ENCODE measurements at places on chromosomes 2 and 18.

- DNase-seq, result no peak
Observed at GRCh38 chr2:50455351-50455939, 576.5 kb downstream of the NRXN1 start.

DNA sequence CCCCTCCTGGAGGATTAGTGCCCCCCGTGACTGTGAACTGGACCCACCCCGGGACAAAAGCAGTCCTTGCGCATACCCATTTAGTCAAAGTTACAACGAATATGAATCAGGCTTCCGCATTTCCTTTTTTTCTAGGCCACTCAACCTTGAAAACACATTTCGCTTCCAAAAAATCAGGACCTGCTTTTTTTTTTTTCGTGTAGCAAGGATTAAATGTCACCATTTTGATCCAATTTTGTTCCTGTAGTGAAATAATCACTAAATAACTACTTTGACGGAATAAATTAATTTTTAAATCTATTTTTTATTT, 464 bp upstream of the FTCDNL1 start:
- DNase-seq, result no peak

DNA sequence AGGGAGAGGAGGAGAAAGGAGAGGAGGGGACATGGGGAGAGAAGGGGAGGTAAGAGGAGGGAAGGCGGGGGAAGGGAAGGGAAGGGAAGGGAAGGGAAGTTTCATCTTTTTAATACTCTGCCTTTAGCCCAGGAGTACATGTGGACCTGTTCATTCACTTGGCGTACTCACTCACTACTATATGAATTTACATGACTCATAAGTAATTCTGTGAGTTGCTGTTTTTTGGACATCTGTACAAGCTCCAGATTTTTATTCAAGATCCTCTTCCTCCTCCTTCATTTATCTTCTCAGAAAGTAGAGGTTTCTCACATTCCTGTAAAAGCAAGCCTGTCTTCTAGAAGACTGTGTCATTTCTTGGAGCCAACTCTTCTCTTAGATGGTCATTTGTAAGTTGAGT, 84.6 kb downstream of the RDH14 start:
- DNase-seq, result no peak

- DNase-seq, result peak; percentile 18
Observed at GRCh38 chr2:529424-529823, 147.8 kb downstream of the TMEM18 start.

DNA sequence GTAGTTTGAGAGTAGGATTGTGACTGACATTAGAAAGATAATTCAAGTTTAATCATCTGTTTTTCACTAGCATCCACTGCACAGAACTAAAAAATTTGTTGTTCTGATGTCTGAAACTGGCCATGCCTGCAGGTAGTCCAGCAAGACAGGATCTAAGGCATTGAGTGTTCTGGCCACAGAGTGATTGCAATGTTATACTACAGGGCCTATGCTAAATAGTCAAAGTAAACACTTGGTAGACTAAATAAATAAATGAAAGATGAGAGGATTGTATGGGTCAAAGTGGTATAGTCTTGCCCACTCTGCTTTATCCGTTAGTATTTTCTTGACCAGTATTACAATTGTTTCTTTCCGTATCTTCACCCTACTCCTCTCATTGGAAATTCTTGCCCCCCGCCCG, 27.6 kb upstream of the FANCL start:
- no peak for DNase-seq

GRCh38 chr18:32714571-32715148, 58.2 kb downstream of the KLHL14 start:
- DNase-seq, result peak; percentile 38

DNA sequence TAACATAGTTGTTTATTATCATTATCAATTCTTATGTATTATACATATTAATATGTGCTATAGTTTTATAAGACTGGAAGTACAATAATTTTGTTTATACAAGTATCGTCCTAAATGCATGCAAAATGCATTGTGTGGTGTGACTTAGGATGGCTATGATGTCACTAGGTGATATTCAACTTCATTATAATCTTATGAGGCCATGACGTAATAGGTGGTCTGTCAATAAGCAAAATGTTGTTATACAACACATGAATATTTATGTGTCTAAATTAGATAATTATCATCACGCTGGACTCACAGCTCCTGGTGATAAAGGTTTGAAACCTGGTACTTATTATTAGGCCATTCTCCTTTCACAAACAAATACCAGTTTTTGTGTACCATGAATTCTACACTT, 104.4 kb upstream of the NYAP2 start:
- DNase-seq, result no peak

GRCh38 chr18:49193897-49194296, 243.1 kb upstream of the SMAD7 start:
- DNase-seq, result no peak

- DNase-seq, result no peak
Observed at GRCh38 chr2:129866391-129866790, 113.1 kb upstream of the RAB6C start.

DNA sequence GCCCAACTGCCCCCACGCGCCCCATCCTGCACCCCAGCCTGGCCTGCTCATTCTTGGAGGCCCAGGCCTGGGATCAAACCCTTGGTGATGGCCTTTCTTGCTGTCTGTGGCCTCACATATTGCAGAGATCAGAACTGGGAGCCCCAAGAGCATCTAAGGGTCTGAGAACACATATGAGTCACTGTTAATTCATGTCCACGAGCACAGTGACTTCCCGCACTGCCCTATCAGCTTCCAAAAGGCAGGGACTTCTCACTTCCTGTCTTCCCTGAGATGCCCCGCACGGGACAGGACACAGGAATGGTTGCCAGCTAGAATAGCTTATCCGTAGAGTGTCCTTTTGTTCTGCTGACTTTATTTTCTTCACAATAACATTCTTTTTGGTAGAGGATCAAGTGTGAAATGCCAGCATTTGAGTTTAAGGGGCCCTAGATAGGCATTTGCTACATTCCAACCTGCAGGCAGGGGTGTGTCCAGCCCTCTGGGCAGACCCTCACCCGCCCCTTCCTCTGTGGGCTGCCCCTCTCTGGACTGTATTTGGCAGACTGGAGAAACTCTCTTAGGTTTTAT, 21.1 kb upstream of the CELF4 start:
- no peak for DNase-seq

- peak; percentile 84 for DNase-seq
Observed at GRCh38 chr2:95278051-95278471, 3.8 kb downstream of the PROM2 start.

- DNase-seq, result no peak
Observed at GRCh38 chr18:9787036-9787435, 78.9 kb downstream of the RAB31 start.

GRCh38 chr2:164560181-164560792, 61.0 kb downstream of the GRB14 start:
- peak; percentile 42 for DNase-seq

- no peak for DNase-seq
Observed at GRCh38 chr2:173953047-173953424, 12.1 kb downstream of the SP3 start.

DNA sequence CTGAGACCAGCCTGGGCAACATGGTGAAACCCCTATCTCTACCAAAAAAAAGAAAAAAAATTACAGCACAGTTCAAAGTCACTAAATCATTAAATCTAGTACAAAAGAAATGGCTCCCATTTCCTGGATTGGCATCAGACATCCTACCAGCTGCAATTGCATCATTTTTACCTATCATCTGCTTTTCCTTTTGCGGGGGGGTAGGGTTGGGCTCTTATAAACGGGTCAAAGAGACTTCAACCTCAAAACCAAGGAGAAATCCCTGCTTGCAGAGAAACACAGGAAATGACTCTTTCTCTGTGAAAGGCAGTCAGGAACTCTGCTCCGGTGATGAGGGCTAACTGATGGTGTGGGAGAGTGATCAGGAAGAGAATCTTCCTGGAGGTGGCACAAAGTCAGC, 45.3 kb upstream of the RFX8 start:
- DNase-seq, result peak; percentile 36

DNA sequence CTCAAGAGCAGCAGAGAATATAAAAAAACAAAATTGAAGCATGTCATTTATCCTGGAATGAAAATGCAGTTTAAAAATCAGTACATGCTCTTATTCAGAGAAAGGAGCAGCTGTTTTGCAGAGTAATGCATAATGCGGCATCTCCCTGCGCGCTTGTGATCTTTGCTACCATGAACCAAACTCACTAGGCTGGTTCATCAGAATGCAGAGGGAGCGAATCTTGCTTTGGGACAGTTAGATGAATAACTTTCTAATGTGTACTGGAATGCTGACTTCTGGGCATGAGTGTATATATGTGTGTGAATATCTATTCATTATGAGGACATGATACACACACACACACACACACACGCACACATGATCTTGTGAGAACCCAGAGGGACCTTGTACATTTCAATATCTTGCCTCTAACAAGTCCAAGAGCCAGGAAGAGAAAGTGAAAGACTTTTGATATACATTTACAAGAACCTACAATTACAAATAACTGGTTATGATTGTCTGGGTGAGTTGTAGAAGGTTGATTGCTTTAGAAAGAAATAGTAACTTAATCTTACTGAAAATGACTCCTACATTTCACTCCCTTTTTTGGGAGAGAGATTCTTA, 54.1 kb upstream of the THOC1 start:
- DNase-seq, result no peak

DNA sequence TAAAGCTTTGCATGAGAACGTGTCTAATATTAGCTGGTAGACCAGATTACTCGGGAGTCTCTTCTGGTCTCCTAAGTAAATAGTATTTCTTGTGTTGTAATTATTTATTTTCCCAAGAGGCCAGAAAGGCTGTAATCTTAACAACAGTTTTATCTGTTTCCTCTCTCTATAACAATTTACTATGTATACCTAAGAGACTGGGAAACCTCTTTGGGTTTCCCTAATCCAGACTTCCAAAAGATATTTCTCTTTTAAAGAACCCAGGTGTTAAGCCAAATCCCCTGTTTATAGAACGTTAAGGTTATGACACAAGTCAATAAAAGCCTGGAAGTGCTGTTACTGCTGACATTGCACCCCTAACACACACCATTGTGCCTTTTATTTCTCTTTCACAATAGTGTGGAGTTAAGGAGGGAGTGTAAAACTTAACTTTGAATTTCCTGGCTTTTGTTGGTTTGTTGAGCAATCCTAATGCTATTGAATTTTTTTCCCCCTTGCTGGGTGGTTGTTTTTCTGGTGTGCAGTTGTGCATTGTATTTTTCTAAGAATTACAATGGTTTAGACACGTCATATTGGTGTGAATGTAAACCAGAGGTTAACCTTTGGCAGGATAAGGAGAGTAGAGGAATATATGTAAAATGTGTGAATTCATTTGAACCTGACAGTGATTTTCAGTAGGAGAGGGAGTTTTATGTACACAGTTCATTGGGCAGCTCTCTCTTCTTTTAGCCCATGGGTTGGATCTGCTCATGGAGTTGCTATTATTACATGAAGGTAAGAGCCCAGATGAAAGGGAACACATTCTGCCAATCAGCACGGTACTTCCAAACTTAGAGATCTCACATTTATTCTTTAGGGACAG, 192.8 kb downstream of the MTX2 start:
- DNase-seq, result no peak

DNA sequence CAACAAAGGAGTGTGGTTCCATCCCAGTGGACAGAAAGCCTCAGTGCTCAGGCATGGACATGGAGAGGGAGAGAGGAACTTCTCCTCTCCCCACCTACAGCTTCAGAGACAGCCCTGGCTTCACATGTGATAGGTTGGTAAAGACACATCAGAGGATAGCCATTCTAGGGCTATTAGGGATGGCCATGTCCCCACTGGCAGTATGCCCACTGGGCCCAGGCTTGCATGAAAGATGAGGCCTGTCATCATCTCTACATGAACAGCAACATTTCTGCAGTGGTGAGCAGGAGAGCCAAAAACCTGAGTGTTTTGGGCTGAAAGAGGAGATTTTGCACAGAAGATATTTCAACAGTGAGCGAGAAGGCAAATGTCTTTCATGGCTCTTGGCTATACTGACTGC, 517.2 kb downstream of the NR4A2 start:
- DNase-seq, result no peak

DNA sequence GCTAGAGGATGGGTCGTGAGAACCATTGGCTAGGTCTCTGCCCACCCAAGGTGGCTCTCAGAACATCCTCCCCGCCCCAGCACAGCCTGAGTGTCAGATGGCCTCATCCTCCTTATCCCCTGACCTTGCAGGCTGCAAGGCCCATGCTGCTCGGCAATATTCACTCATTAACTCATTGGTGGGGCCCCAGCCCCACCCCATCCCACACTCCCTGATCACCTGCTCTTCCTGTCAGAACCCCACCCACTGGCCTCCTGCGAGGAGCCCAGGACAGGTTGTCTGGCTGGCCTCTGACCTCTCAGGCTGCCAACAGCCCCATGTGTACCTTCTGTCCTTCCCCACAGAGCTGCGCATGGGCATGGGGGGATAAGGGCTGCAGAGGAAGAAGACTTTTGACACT, 5.3 kb downstream of the ADCY3 start:
- DNase-seq, result no peak

GRCh38 chr2:152507907-152508306, 172.9 kb downstream of the FMNL2 start:
- no peak for DNase-seq

GRCh38 chr18:49569724-49570123, 7.9 kb downstream of the LIPG start:
- DNase-seq, result no peak

GRCh38 chr2:150850641-150851040, 363.2 kb upstream of the RND3 start:
- DNase-seq, result no peak

- DNase-seq, result no peak
Observed at GRCh38 chr2:239376942-239377531, 23.8 kb downstream of the HDAC4 start.

- DNase-seq, result no peak
Observed at GRCh38 chr2:46841621-46842020, 74.0 kb downstream of the MCFD2 start.

- DNase-seq, result no peak
Observed at GRCh38 chr2:6418291-6418690, 447.4 kb downstream of the CMPK2 start.

DNA sequence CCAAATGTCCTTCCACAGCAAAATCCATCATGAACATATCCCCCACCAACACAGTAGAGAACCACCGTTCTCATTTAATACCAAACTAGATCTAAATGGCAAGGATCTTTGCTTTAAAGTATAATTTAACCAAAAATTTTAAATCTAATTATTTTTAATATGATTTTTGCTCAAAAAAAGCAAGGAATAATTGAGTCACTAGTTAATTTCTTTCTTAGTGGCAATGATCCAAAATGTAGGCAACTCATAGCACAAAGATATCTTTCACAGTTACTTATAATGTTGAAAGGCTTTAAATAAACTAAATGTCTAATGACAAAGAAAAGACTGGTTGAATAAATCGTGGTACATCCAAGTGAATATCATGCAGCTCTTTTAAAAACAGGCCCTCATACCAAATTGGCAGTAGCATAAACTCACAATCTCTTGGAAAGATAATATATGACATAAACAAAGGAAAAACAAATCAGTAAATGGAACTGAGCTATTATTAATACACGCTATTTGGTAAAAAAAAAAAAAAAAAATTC, 20.3 kb downstream of the PTPN2 start:
- no peak for DNase-seq

DNA sequence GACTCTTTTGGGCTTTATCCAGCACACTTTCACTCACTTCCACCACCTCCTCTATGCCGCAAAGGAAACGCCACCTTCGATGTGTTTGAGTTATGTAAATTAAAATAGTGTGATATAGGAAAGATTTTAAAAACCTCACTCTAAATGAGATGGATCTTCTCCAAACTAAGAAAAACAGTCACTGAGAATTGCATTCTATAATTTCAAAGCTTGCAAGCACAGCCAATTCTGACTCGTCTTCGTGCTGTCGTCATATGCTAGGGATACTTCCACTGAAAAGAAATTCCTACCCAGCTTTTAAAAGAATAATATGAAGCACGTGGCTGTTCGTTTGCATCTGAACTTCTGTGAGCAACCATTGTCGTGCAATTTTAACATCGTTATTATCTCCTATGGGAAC, 162.5 kb downstream of the SH3BP4 start:
- no peak for DNase-seq
